ENCODE measurements at places on chromosomes 4 and X. TPM values are rescaled to one million over a fixed set of nuclear protein-coding genes. Genes with fewer than 3 reads are reported as not detected.
A peak's percentile ranks its signal among the peaks of the same experiment; 100 is the strongest.

The EDA gene
- 0.87 TPM for total RNA-seq

The RNF150 gene
- total RNA-seq: 15.5 TPM

The MAGEH1 gene
- total RNA-seq: 19.7 TPM

The PPARGC1A gene
- 62.4 TPM for total RNA-seq

The GPR50 gene
- not detected for total RNA-seq

The GABRG1 gene
- not detected for total RNA-seq

The FSTL5 gene
- 0.05 TPM for total RNA-seq

The TMEM192 gene
- total RNA-seq: 26.2 TPM

The IL15 gene
- total RNA-seq: 20.1 TPM

The NDNF gene
- not detected for total RNA-seq

DNA sequence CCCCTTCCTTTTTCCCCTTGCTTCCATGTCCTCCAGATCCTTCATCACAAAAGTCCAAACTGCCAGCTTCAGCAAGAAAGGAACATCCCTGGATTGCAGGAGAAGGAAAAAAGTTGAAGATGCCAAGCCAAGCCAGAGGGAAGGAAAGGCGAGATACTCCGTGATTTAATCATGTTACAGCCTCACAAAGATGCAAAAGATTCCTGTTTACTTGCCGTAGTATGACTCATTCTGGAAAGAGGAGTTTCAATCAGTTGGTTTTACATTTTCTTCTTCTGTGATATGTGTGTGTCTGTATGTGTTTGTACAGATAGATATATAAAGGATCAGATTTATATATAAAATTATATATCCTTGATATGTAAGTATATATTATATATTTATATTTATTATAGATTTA, 69.3 kb downstream of the BTC start:
- DNase-seq: no peak

DNA sequence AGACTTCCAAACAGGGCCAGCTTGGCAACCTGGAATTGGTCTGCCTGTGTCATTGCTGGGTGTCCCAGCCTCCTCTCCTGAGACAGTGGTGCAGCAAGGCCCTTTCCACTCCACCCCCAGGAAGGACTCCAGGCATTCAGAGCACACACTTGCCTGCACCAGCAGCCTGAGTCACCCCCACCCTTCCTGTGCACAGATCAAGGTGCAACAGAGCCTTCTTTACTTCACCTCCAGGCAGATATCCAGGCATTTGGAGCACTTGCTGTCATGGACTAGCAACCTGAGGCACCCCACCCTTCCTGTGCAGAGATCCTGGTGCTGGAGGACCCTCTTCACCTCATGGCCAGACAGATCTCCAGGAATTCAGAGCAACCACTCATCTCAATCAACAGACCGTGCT, 135.8 kb downstream of the GASK1B start:
- DNase-seq: no peak

DNA sequence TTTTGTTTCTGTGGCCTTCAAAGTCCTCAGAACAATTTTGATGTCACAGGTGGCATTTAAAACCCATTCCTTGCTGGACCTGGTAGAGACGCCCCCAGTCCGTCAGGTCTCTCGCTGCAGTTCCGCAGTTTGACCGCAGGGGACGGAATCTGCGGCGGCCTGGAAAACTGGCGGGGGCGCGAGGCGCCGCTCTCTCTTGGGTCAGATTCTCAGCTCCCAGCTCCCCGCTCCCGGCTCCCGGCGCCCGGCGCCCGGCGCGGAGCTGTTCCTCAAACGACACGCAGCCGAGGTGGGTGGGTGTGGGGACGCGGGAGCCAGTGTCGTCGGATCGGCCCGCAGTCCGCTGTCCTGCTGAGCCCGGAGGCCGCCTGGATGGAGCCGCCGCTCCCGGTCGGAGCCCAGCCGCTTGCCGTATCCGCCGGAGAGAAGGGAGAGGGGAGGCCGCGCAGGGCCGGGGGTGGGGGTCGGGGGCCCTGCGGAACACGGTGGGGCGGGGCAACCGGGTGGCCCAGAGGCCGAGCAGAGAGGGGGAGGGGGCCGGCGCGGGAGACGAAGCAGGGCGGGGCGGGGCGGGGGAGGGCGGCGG, at the start of gene OCRL:
Gene OCRL (plus strand): TSS at position 192 of the 586 bp plus-strand sequence. CDS start 181 bp downstream, at position 373.
- DNase-seq: peak; percentile 31

- DNase-seq: no peak
These were observed 195.2 kb upstream of the EPHA5 start for GRCh38 chr4:65865489-65865888.

DNA sequence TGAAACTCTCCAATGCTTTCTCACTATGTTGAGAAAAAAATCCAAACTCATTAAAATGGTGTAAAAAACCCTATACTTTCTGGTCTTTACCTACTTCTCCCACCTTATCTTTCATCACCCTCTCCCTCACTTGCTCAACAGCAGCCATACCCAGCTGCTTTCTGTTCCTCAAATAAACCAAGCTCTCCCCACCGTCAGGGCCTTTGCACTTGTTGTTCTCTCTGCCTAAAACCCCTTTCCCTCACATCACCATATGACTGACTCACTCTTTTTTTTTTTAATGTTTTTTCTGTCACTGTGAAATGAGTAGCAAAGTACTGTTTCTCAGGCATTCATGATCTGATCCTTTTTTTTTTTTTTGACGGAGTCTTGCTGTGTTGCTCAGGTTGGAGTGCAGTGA, 122.3 kb upstream of the TMEM164 start:
- DNase-seq: no peak

DNA sequence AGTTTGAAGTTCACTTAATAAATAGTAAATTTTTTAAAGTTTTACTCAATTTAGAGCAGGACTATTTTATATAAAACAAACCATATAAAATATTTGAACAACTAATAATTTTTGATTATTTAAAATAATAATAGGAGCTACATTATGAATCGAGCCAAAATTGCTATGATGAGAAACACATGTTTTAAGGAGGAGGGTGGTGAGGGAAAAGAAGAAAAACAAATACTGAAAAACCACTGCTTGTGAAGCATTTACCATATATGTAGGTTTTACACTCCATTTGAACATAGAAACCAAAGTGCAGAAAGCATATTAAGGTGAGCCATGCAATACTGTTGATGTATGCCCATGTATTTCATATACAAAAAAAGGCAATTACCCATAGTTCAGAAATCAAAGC, 448.9 kb downstream of the FSTL5 start:
- no peak for DNase-seq

DNA sequence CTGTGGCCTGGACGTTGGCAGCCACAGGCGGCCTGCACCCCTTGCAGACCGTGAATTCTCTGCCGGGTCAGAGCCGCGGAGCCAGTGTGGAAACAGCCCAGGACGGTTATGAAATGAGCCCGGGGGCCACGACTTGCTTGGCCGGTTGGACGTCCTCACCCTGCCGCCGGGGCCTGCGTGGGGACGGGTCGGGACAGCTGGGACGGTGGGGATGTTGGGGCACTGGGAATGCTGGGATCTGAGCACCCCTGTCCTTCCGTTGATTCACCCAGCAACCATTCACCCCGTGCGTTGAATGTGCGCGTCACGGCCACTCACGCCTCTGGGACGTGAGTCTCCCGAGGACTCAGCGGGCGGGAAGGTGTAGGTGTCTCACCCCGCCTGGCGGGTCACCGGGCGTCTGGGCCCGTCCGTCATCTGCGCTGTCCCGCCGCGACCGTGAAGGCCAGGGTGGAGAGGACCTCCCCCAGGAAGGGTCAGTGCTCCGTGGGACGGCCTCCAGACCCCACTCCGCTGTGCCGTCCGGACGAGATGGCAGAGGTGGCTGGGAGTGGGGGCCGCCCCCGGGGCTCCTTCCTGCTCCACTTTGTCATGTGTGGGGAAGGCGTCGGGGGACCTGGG, 4.5 kb upstream of the PLCXD1 start:
- DNase-seq: peak; percentile 19

DNA sequence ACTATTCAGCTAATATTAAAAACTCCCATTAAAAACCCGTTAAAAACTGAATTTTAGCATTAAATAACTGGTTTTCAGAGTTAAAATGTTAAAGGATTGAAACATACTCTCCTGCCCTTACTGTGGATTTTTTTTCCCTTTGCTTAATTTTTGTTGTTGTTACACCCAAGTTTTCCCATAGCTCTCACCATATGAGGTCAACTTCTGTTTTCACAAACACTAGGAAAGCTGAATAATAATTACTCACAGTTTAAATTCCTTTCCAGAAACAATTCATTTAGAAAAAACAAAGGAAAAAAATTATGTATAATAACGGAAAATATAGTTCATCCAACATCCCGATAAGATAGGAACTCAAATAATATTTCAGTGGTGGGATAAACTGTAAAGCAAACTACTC, 129.0 kb downstream of the PPP3CA start:
- no peak for DNase-seq

DNA sequence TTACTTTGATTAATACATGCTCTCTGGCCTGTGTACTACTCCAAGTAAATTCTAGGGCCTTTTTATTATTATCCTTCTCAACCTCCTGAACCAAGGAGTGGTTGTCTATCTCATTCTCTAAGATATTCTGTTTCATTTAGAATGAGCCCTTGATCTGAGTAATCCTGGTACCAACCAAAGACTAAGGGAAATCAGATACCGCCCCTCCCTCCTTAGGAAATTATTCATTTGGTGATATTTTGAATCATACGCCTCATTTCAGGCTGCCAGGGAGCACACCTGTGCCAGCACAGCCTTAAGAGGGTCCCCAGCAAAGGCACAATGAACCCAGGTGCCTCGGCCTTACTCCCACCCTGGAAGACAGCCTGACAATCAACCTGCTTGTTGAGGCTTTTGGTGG, 73.2 kb upstream of the STARD8 start:
- no peak for DNase-seq

- peak; percentile 80 for DNase-seq
These were observed 56.7 kb downstream of the IGFBP7 start for GRCh38 chr4:57053508-57053907.

All from renal cortical epithelial cell (primary cell).